8988T (cell line): ENCODE measurements at places on chromosomes 12 and 14.

DNA sequence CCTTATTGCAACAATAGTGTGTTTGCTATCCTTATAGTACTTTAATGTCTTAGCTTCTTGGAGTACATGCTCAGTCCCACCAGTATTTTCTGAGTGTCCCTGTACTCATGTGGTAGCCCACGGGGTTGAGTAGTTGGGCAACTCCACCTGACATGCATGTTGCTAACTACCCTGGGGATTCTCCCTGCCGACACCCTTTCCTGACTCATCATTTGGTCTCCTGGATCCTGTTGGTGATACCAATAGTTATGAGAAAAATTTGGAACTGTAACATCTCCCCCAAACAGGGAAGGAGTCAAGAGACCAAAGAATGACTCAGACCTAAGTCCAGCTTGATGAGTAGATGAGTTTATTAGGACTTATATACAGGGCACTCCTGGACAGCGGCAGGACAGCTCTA is 101.6 kb downstream of the BRMS1L start:
- no peak for DNase-seq

- no peak for DNase-seq
Observed at GRCh38 chr12:73798523-73798922, 739.1 kb upstream of the ATXN7L3B start.

GRCh38 chr12:9344541-9344940 is 136.3 kb upstream of the PZP start:
- DNase-seq, result no peak

- DNase-seq, result no peak
Observed at GRCh38 chr14:74973003-74973653, 17.7 kb upstream of the PGF start.
